ENCODE measurements at places on chromosomes 3 and 15.

GRCh38 chr3:155727836-155728235, 17.0 kb downstream of the PLCH1 start:
- DNase-seq, result no peak

- DNase-seq, result no peak
These were observed 147.9 kb upstream of the DPH6 start for GRCh38 chr15:35693886-35694285.

GRCh38 chr15:56608140-56608778, 125.0 kb downstream of the ZNF280D start:
- DNase-seq, result no peak

- DNase-seq, result no peak
These were observed 641.8 kb downstream of the NTRK3 start for GRCh38 chr15:87614704-87615103.

GRCh38 chr3:196694202-196694638, 17.8 kb downstream of the CEP19 start:
- no peak for DNase-seq

GRCh38 chr15:46088486-46089445, 453.9 kb downstream of the SQOR start:
- no peak for DNase-seq

GRCh38 chr15:90054618-90055097, 47.6 kb downstream of the IDH2 start:
- no peak for DNase-seq

DNA sequence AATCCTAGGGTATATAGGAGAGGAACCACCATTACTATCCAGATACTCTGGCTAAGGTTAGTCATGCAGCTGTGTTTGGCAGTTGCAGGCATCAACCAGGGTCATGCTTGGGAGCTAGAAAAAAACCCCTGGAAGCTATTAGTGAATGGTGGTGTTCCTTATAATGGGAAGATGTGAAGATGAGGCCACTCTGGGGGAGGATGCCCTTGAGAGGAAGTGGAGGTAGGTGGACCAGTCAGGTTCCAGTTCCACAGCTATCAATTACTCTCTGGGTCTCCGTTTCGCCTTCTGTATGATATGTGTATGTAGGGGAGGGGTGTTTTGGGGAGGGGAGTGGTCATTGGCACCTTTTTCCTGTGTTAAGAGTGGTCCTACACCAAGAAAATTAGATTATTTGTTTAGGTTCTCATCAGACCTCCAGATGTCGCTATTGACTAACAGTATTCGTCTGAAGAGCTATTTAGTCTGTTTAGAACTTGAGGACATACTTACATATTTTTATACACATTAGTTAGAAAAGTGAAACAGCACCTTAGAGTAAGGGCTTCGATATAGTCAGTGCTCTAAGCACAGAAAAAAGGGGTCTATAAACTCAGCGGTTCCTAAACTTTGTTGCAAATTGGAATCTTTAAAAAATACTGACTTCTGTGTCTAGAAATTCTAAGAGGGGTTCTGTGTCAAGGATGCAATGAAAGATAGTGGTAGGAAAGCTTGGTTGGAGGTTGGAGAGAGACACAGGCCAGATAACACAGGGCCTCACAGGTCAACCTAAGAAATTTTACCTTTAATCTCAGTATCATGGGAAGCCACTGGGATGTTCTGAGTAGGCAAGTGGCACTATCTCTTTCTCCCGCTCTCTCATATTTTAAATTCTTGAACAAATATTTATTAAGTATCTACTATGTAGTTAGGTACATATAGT, 9.1 kb upstream of the HPS3 start:
- DNase-seq, result peak; percentile 37

GRCh38 chr15:27027229-27027628, 56.2 kb downstream of the GABRG3 start:
- no peak for DNase-seq

DNA sequence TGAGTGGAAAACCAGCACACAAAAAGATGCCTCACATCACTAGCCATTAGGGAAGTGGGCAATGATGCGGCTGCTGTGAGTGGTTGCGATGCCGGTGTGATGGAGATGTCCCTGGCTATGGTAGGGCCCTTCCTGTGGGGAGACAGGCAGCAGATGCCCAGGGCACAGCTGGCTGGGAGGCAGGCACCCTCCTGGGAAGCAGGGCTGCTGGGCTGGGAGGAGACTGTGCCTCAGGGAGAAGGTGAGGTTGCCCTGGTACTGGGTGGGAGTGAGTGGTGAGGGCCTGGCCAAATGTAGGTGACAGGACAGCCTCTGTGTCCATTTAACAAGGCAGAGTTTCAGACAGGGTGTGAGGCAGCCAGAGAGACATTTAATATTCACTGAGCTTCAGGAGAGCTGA, 335.6 kb downstream of the OCA2 start:
- DNase-seq, result no peak

GRCh38 chr3:107824822-107825371, 265.9 kb downstream of the CD47 start:
- no peak for DNase-seq

- no peak for DNase-seq
These were observed 134.3 kb downstream of the POLQ start for GRCh38 chr3:121411523-121411922.

DNA sequence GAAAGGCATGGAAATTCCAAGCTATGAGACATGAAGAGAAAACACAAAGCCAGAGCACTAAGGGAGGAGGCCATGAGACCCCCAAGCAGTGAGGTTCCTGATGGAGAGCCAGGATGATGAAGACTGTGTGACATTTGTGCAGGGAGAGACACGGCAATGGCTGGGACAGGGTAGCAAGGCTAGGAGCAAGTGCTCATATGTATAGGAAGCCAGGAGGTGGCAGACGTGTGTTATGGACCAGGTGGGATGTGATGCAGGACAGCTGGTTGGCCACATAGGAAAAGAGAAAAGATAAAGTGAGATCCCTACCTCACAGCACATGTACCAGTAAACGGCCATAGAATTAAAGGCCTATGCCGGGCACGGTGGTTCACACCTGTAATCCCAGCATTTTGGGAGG, 112.7 kb downstream of the APBA2 start:
- DNase-seq, result no peak

DNA sequence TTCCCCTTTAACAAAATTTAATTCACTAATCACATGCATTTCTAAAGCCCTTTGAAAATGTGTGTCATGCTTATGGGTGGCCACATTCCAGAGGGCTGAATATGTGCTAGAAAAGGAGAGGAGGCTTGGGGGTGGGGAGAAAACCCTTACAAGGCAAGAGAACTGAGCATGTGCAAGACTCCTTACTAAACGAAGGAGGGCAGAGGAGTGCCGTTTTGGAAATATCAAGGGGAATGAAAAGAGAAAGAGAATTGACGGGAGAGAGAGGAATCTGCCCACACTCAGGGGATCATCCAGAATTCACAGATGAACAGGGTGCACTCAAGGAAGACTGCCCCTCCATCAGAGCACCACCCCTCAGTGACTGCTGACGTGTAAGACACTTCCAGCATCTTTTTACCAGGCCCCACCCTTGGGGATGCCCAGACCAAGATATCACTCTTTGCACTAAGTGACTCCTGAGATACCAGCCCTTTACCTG, 37.9 kb upstream of the TSC22D2 start:
- DNase-seq, result peak; percentile 93

DNA sequence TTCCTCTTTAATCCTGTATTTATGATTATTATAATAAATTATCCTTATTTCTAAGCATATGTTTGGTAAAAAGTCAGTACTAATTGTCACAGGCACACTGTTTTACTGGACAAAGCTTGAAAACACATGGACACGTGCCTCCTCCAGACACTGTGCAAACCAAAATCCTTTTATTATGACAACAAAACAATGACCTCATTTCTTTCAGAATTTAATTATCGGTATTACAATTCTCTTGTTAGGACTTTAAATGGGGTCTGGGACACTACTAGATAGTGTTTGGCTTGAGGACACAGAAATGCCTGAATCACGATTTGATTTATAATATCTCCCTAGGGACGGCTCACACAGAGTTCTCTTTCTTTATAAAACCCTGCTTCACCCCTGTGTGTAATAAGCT, 107.3 kb upstream of the IGSF10 start:
- DNase-seq, result no peak

DNA sequence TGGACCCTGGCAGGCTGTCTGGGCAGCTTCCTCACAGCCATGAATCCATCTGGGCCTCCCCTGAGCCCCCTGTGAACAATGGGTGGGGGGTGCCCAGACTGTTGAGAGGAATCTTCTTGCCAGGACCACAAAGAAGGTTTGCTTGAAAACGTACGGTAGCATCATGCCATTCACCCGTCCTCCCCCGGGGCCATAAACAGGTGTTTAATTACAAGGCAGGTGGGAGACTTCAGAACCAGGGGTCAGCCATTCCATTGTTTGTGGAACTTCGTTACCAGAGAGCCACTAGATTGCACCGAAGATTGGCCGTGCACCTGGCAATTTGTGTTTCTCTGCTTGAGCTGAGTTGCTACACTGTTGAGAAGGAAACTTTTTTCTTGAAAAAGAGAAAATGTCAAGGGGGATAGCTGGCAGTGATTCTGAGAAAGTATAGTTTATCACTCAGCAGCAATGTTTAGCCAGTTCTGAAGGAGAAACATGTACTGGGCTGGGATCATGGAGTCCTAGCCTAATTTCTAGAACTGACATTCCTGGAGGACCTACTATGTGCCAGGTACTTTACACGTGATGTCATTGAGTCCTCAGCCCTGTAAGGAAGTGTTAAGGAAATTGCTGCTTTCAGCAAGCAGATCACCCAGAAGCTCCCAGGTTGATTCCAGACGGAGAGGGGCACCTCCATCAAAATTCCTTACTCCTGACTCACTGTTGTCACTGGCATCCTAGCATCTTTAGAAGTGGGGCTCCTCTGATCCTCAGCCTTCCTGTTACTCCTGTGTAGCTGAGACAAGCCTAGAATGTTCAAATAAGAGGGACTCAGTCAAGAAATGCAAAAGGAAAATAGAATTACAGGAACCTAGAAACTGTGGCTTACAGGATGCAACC, 103.8 kb upstream of the UBE2E1 start:
- no peak for DNase-seq

- no peak for DNase-seq
These were observed 228.8 kb downstream of the DIPK2A start for GRCh38 chr3:144200466-144200865.

All from amniotic stem cell (primary cell).